Aorta (tissue), 5 donors: ENCODE measurements at places on chromosomes 3 and 15. TPM values are rescaled to one million over a fixed set of nuclear protein-coding genes. Genes with fewer than 3 reads are reported as not detected.

DNA sequence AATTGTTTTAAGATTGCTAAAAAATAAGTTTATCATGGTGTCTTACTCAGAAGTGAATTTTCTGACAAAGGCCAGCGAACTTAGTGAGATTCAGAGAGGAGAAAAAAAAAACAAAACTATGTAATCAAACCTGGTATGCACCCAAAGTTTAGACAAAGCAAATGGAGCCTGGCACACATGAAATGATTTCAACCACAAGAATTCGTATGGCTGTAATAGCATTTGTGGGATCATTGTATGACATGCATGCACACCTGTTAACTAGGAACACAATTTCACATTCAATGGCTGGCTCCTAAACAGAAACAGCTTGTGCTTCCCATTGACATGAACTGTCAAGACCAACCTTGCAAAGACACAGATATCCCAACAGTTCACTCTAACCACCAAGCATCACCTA, 94.6 kb downstream of the ZIC4 start:
- DNase-seq, result no peak

DNA sequence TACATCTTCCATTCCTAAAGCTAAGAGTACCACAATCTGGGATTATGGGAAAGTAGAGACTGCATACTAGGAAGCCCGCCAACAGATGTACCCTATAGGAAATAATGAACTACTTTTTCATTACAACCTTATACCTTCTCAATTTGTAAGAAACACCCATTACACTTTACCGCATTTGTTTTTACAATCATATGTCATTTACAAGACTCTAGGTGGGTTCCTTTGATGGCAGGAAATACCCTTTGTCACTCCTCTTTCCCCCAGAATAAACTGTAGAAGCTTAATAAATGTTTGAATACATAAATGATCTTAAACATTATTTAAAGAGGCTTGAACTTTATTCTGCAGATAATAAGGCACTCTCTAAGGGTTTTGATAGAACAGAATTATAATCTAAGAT, 150.1 kb upstream of the TGFBR2 start:
- DNase-seq, result no peak

DNA sequence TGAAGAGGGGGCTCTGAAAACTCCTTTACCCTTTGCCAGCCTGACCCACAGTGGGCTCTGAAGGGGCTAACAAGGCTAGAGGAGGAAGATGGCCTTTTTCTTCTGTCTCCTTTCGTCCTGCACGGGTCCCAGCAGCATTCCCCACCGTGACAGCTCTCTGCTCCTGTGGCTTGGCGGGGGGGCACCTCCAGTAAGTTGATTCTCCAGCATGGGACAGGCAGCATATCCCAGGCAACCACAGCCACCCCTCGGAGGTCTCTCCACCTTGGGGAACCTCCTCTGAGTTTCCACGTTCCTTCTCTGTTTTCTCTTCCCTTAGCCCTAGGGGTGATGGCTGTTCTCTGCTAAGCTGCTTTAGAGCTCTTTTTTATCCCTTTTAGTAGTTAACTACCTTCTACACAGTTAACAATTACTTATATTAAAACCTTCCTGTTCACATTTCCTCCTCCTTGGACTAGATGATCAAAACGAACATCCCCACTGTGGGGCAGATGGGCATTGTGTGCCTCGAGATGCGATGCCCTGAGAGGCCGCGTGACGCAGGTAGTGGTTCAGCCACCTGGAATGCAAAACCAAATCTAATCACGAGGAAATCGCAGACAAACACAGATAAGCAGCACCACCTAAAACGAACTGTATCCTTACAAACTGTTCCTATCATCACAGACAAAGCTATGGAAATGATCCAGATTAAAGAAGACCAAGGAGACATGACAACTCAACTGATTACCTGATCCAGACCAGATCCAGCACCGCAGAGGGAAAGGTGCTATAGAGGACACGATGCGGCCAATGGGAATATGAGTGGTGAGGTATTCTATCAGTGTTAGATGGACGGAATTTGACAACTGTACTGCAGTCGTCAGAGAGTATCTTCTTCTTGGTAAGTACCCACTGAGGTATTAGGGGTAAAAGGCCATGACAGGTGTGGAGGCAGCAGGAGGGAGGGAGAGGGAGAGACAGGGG, 27.7 kb downstream of the TSPAN3 start:
- DNase-seq, result no peak

- DNase-seq, result no peak
Measured at GRCh38 chr15:41125931-41126642, 10.0 kb upstream of the INO80 start.

DNA sequence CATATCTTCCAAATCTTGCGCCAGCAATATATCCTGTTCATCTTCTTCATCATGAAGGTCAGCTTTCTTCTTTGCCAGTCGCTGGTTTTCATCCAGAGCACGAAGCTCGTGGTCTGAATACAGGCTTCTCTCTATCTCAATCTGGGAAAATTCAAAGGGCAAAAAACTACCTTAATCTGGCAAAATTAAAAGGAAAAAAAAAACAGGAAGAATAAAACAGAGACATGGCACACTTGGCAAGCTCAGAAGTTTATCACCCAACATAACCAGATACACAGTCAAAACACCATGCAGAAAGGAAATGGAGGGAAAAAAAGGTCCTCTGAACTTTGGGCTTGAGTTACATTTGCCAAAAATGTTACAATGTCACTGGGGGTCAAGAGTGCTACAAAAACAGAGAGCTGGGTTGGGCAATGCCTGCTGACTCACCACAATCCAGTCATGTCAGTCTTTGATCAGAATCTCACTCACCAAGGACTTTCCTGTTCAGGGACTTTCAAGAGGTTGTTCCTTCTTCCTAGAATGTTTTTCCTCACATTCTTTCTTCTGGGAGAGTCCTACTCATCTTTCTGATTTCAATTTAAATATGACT, 1.5 kb downstream of the MRPL46 start:
- DNase-seq, result no peak

GRCh38 chr3:196048922-196049598, 32.8 kb downstream of the TFRC start:
- DNase-seq, result no peak

DNA sequence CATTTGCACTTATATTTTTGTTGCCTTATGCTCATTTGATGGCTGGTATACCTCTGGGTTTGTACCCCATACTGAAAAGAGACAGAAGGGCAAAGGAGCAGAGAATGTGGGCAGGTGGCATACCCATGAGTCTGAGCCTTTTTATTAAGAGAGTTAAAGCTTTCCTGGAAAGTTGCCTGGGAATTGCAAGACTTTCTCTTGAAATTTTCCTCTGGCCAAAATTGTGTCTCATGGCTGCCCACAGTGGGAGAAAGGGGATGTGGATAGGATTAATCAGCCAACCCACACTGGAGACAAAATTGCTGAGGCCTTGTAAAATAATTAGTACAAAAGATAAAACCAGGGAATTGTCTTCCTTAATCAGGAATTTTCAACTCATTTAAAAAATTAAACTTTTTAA, 8.2 kb upstream of the NMD3 start:
- no peak for DNase-seq

- DNase-seq, result no peak
Measured at GRCh38 chr3:143484846-143485512, 363.3 kb downstream of the SLC9A9 start.

- DNase-seq, result no peak
Measured at GRCh38 chr15:90099072-90099867, 3.0 kb downstream of the IDH2 start.

DNA sequence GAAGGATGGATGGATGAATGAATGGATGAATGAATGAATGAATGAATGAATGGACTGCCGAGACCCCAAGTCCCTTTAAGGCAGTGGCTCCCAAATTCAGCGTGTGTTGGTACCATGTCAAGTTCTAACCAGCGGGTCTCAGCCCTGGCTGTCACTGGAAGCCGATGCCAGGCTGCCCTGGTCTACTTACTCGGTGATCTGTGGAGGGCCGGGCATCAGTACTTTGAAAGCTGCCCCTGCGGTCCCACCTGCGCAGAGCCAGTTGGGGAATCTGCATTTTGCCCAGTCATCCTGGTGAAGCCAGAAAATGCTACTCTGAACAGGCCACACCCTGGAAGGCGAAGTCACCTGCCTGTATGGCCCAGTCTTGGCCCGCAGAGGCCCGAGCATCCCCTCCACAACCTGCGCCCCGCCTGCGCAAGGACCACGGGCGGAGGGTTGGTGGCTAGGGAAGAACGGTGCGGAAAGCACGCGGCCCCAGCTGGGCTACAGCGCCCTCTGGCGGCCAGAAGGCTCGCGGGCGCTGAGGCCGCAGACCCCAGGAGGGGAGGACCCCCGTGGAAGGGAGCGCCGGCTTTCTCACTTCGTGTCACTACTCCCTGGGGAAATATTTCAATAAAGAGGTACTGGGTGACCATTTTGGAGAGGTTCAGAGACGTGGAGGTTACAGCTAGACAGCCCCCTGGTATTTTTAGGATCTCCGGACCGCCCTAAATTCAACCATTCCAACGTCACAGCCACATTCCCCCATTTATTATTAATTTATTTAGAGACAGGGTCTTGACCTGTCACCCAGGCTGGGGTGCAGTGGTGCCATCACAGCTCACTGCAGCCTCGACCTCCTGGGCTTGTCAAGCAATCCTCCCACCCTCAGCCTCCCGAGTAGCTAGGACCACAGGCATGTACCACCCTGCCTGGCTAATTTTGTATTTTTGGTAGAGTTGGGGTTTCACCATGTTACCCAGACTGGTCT, 34.9 kb downstream of the PRKCD start:
- peak; percentile 63 for DNase-seq

- no peak for DNase-seq
Measured at GRCh38 chr3:151726016-151726415, 7.7 kb upstream of the AADACL2 start.

DNA sequence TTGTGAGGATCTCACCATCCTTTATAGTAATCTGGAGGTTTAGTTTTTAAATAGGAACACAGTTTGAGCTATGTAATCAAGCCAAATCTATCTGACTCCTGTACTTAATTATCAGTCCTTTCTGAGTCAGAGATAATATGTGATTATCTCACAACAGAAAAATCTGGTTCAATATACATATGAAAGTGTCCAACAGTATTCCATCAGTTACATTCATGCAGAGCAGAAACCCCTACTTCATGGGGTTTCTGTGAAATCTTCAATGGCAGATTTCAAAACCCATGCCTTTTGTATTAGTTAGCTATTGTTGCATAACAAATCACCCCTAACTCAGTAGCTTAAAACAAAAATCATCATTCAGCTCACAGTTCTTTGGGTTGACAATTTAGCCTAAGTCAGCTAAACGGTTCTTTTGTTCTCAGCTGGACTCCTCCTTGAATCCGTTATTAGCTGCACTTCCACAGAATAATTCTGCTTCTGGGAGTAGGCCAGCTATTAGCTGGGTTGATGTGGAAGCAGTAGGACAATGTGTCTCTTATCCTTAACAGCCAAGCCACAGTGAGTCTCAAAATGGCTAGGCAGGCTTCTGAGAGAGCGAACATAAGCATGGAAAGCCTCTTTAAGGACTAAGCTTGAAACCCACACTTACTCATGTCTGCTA, 42.9 kb upstream of the ARPP21 start:
- no peak for DNase-seq

DNA sequence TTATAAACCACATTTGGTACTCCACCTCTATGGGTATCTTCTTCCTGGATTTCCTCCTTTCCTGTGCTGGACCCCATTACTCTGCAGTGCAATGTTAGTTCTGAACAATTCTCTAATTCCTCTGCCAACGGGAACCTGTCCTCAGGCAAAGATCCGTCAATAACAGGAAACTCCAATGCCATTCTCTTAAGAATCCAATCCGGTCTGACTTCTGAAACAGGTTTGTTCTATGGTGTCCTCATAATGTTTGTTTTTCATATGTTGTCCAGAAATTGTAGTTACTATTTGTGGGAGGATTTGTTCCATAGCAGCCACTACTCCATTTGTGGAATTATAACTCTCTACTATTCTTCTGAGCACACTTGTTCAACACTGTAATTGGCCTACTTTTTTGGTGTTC, 112.7 kb downstream of the TBL1XR1 start:
- no peak for DNase-seq

DNA sequence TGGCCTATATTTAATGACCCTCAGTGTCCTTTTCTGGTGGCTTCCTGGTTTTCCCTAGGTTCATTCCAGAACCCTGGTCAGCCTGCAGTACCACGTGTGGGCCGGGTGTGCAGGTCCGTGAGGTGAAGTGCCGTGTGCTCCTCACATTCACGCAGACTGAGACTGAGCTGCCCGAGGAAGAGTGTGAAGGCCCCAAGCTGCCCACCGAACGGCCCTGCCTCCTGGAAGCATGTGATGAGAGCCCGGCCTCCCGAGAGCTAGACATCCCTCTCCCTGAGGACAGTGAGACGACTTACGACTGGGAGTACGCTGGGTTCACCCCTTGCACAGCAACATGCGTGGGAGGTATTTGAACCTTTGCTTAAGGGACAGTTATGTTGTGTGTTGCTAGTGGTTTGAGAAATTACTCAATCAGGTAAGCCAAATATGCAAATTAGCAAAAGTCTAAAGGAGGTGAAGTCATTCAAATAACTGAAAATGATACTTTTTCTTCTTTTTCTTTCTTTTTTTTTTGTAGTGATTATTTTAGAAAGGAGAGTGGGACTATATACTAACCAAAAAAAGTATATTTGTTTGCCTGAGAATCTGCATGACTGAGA, 259.2 kb downstream of the ADAMTSL3 start:
- no peak for DNase-seq

DNA sequence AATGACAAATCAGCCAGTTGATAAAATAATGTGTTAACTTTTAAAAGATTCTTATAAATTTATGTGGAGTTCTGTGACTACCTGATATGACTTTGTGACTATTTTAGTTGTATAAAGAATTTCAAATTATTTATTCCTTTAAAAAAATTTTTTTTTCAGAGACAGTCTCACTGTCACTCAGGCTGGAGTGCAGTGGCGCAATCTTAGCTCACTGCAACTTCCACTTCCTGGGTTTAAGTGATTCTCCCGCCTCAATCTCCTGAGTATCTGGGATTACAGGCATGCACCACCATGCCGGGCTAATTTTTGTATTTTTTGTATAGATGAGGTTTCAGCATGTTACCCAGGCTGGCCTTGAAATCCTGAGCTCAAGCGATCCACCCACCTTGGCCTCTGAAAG, 48.5 kb downstream of the MBNL1 start:
- DNase-seq, result peak; percentile 51

GRCh38 chr3:140053794-140054193, 118.8 kb downstream of the CLSTN2 start:
- no peak for DNase-seq

DNA sequence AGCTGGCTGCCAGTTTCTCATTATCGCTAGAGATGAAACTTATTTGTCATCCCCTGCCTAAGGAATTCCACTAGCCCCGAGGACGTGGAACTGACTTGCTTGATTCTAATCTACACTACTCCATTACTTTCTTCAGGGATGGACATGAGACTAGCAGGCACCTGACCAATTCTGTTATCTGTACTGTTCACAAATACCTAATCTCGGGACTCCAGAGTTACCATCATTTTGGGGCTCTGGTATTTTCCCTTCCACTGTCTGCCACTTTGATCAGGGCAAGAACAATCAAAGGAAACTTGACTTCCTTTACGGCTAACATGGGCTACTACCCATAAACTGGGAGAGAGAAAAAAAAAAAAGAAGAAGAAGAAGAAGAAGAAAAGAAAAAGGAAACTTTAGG, 27.8 kb downstream of the BMF start:
- no peak for DNase-seq

PLOD2 gene
- 109 TPM for total RNA-seq

LINGO1 gene
- 2.1 TPM for total RNA-seq

CP gene
- 36.2 TPM for total RNA-seq

CHRNA7 gene
- total RNA-seq, result 3.5 TPM

CKMT1B gene
- total RNA-seq, result not detected

P2RY1 gene
- 3.1 TPM for total RNA-seq

MORC1 gene
- total RNA-seq, result not detected

DZIP3 gene
- total RNA-seq, result 15.5 TPM

HCLS1 gene
- 66.8 TPM for total RNA-seq

USP50 gene
- 0.81 TPM for total RNA-seq

ANKRD63 gene
- not detected for total RNA-seq

GP5 gene
- total RNA-seq, result 0.33 TPM

WNT5A gene
- 0.52 TPM for total RNA-seq

HIGD2B gene
- not detected for total RNA-seq
